Activated T-cell treated with anti-CD3 and anti-CD28 coated beads, Interleukin-2, amount 50 U/mL, for 24 hours (primary cell): ENCODE measurements at places on chromosomes 11 and 22.

- peaks cover 91% of the 10 kb centered on the region for H3K36me3 ChIP-seq
- H3K4me1 ChIP-seq: peaks cover 57% of the 10 kb centered on the region
- peak; percentile 64 for DNase-seq
- peak overlapping the region; percentile 100 for H3K4me3 ChIP-seq
- H3K27me3 ChIP-seq: no peaks in the 10 kb centered on the region
Measured at GRCh38 chr11:65121447-65121864, 478 bp downstream of the FAU start.

DNA sequence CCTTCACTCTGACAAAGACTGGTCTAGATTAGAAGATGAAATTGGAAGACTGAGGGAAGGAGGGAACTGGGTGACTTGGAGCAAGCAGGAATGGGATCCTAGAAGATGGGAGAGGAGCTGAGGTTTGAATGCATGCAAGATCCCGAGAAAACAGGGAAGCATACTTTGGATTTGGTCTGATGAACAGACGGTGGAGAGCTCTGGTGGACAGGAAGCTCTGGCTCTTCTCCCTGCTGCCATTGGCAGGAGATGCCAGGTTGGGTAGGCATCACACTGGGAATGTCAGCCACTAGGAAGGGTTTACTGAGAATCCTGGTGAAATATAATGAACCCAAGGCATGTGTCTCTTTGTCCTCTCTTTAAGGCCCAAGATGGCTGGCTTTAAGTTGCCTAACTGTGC is 16.5 kb downstream of the NAV2 start:
- H3K27me3 ChIP-seq: no peaks in the 10 kb centered on the region
- no peak overlapping the region for H3K4me3 ChIP-seq
- H3K27ac ChIP-seq: no peak overlapping the region
- no peaks in the 10 kb centered on the region for H3K36me3 ChIP-seq
- DNase-seq: no peak

GRCh38 chr11:103420593-103420992 is 311.4 kb downstream of the DYNC2H1 start:
- DNase-seq: no peak
- no peak overlapping the region for H3K27ac ChIP-seq
- no peak overlapping the region for H3K4me3 ChIP-seq
- no peaks in the 10 kb centered on the region for H3K27me3 ChIP-seq
- no peaks in the 10 kb centered on the region for H3K36me3 ChIP-seq

DNA sequence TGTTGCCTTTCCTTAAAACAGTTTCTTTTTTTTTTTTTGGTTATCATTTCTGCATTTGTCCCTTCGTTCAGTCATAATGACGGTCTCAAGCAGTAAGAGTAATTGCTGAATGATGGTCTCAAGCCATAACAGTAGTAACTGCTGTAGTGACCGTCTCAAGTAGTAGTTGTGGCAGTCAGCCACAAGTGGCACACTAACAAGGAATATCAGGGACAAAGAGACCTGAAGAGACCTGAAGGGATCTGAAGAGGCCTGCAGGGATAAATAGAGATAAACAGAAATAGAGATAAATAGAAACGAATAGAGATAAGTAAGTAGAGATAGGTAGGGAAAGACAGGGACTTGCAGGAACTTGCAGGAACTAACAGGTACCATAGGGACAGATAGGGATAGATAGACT is 42.7 kb upstream of the MRGPRX1 start:
- no peak overlapping the region for H3K27ac ChIP-seq
- no peak for DNase-seq
- no peak overlapping the region for H3K4me3 ChIP-seq
- H3K36me3 ChIP-seq: no peaks in the 10 kb centered on the region
- no peaks in the 10 kb centered on the region for H3K4me1 ChIP-seq

DNA sequence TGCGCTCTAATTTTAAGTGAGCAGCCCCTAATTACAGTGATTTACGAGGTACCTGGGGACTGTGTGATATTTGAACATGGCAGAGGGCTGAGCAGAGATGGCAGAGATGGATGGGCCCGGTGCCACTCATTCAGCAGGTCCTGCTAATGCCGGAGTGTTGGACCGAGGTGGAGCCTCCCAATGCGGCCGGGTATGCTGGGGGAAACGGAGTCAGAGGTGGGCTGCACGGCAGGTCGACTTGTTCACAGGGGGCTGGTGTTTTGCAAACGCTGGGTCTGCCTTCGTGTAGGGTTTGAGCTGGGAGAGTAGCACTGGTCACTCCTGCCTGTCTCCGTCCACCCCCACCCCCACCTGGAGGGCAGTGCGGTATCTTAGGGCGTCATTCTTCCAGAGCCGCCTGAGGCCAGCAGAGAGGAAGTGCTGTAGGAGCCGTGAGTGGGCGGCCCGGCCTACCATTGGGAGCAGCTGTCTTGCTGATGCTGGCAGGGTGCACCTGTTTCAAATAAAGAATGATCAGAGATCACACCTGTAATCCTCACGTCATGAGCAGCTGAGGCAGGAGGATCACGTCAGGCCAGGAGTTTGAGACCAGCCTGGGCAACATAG is 122.6 kb downstream of the IGLL1 start:
- no peak overlapping the region for H3K4me3 ChIP-seq
- no peaks in the 10 kb centered on the region for H3K36me3 ChIP-seq
- peaks cover 58% of the 10 kb centered on the region for H3K27me3 ChIP-seq
- DNase-seq: no peak
- H3K27ac ChIP-seq: no peak overlapping the region

GRCh38 chr22:48049116-48049515 is 1286.7 kb downstream of the TBC1D22A start:
- no peak for DNase-seq
- peaks cover 31% of the 10 kb centered on the region for H3K27me3 ChIP-seq
- no peaks in the 10 kb centered on the region for H3K36me3 ChIP-seq
- no peak overlapping the region for H3K27ac ChIP-seq
- H3K4me1 ChIP-seq: peaks cover 4% of the 10 kb centered on the region
- H3K4me3 ChIP-seq: no peak overlapping the region
